ENCODE measurements at places on chromosomes 16 and 17. TPM values are rescaled to one million over a fixed set of nuclear protein-coding genes. Genes with fewer than 3 reads are reported as not detected.

DNA sequence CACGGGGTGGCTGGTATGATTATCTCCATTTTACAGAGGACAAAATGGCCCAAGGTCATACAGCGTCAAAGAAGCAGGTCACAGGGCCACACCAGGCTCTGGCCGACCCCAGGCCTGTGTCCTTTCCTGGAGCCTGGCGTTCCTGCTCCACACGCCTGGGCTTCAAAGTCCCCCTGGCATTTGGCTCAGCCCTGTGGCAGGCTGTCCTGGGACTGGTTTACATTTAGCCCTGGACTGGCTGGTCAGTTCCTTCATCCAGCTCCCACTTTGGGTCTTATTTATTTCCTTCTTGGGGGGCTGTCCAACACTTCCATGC, 15.3 kb downstream of the TBX2 start:
- no peak for DNase-seq

DNA sequence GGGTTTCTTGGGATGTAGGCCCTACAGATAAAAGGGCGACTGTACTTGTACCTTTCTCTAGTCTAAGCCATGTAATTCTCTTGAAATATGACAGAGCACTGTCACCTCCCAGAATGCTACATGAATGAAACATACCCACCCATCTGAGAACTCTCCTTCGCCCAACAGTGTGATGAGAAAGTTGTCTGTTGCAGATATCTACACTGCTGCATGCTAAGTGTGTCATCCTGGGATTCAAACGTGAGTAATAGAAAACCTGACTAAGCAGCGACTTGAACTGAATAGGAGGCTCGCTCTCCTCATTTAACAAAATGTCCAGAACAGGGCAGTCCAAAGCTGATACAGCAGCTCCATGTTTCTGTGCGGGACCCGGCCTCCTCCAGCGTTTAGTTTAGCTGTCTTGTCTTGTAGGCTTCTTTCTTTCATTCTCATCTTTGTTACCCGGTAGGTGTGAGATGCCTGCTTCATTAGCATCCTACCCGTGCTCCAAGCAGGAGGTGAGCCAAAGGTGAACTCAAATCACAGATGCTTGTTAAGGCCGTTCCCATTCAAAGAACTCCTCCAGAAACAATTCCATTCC, 211.9 kb downstream of the PRKCA start:
- no peak for DNase-seq

- DNase-seq, result no peak
Observed at GRCh38 chr17:80615376-80615775, 70.7 kb downstream of the RPTOR start.

- DNase-seq, result peak; percentile 90
Observed at GRCh38 chr16:2008009-2008526, 1.6 kb downstream of the ZNF598 start.

- DNase-seq, result no peak
Observed at GRCh38 chr16:23414731-23415130, 38.3 kb downstream of the COG7 start.

- DNase-seq, result no peak
Observed at GRCh38 chr16:48162839-48163410, 7.1 kb upstream of the ABCC12 start.

- no peak for DNase-seq
Observed at GRCh38 chr17:43905400-43905984, 1.8 kb downstream of the MPP2 start.

The ATP6V0D1 gene
- 141 TPM for total RNA-seq

The NOL3 gene
- total RNA-seq, result 29.4 TPM

The CRYBA1 gene
- total RNA-seq, result not detected

All from RPMI7951 (cell line).